ENCODE measurements at places on chromosomes 5 and 9.

GRCh38 chr9:29211003-29211579, 1637.8 kb upstream of the C9orf72 start:
- DNase-seq: no peak

DNA sequence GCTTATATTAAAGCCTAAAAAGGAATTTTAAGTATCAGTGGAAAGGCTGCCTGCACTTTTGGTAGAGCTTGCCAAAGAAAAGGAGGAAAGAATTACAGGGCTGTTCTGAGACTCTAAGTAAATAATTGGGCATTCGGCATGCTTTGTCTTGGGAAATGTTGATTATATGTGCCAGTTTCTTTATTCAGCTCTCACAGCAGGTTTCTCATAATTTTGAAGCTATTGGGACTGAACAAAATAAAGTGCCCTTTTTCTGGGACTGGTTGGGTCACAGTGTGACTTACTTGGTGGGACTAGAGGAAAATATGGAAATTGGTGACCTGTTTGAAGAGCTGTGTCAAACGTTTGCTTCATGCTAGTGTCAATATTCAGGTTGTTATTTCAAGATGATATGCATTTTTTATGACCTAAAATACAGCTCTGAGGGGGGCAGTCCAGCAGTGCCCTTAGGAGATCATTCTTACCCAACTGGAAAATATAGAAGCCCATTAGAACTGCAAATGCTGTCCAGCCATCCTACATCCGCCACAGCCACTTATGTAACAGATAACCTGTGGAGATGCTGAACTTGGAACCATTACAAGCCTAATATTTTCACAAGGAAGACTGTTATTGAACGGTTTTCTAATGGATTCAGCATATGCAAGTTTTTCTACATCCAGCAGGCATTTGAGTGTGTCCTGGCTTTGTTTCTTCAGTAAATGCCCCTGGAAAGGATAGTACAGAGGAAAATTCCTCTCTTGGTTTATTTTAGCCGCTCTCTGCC, 122.4 kb downstream of the SNCAIP start:
- DNase-seq: no peak

- no peak for DNase-seq
Observed at GRCh38 chr9:111190347-111190746, 139.7 kb downstream of the OR2K2 start.

- no peak for DNase-seq
Observed at GRCh38 chr5:820245-820644, 30.5 kb downstream of the ZDHHC11 start.

Data from hematopoietic multipotent progenitor cell treated with erythropoietin and hydrocortisone succinate and interleukin-3 and kit ligand, for 17 days (in vitro differentiated cells).